GM13976 (cell line): ENCODE measurements at places on chromosomes 4 and X.

- DNase-seq: no peak
Measured at GRCh38 chr4:170884969-170885570, 795.3 kb upstream of the AADAT start.

DNA sequence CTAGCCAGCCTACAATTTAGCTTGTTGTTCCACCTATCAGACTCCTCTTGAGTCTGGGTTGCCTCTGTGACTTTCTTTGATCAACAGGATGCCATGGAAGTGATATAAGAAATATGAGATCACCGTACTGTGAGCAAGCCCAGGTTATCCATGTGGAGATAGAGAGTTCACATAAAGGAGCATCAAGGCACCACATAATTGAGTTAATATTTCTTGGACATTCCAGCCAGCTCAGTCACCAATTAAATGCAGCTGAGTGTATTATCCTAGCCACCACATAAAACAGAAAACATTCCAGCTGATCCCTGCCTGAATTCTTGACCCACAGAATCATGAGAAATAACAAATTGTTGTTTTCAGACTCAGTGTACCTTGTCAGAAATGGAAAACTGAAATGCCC, 253.6 kb downstream of the PPP1R2C start:
- no peak for DNase-seq

DNA sequence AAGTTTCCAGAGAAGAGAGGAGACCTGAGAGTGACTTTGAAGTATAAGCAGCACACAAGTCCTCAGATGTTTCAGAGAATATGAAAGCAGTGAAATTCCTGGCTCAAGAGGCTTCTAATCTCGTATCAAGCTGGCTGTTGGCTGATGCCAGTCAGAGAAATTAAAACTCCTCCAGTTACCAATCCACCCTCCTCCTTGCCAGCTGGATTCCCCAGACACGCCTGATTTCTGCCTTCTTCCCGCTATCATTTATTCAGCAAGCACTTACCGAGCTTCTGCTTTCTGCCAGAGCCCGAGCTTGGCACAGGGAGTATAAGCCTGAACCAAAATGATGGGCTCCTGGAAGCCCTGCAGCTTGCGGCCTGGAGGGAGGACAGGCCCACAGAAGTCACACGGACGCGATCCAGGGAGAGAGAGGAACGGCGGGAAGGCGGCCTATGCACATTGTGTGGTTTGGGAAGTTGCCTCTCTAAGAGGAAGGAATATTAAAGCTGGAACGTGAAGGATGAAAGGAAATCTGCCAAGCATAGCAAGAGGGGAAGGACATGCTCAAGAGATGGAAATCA, 102.4 kb upstream of the TBL1X start:
- no peak for DNase-seq

DNA sequence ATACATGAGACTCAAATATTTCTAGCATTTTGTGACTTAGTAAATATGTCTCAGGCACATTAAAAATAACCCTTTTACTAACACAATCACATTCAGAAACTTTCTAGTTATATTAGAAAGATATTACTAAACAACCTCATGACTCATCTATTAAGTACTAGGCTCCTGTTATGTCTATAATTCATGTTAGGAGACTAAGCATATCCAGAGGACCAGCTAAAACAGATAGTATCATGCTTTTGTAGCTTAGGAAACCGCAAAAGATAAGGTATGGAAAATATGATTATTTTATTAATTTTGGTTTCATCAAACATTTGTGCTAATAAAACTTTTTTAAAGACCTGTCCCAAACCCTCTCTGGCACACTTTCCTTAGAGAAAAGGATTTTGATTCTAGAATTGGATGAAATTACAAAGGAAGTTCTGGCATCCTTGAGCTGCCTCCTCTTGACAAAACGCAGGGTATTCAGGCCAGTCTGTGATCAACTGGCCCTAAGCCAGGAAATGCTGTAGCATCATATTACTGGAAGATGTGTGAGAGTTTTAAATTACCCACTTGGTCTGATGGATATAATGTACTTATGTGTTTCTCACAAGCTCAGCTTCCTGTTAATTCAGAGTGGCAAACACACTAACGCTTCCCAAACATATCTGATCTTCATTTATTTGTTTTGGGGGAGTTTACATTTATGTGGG, 60.4 kb downstream of the NRK start:
- DNase-seq: no peak

DNA sequence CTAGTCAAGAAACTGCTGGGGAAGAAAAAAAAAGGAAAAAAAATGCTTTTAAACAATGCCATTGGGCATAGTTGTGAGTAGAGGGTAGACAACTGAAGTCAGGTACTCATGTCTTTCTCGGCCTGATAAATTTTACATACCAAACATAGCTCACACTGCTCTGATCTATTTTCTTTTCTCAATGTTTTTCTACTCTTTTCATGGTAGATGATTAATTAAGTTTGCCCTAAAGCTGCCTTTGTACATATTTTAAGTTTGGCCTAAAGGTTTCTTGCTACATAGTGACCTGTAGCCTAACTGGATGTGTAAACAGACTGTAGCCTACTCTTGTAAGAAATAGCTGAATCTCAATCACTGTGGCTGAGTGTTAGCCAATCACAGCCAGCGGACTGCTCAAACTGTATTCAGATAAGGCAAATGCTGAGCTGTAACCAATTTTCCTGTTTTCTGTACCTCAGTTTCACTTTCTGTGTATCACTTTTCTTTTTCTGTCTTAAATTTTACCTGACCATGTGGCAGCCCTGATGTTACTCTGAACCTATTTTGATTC, 121.0 kb downstream of the PCDH10 start:
- DNase-seq: no peak

GRCh38 chr4:7766086-7766485, 173.6 kb downstream of the AFAP1 start:
- no peak for DNase-seq

GRCh38 chr4:89357787-89358186, 50.2 kb upstream of the GPRIN3 start:
- no peak for DNase-seq

GRCh38 chr4:6322761-6323566, 53.3 kb downstream of the WFS1 start:
- DNase-seq: no peak

- DNase-seq: peak; percentile 16
Measured at GRCh38 chr4:144647095-144647561, 1.2 kb downstream of the HHIP start.

DNA sequence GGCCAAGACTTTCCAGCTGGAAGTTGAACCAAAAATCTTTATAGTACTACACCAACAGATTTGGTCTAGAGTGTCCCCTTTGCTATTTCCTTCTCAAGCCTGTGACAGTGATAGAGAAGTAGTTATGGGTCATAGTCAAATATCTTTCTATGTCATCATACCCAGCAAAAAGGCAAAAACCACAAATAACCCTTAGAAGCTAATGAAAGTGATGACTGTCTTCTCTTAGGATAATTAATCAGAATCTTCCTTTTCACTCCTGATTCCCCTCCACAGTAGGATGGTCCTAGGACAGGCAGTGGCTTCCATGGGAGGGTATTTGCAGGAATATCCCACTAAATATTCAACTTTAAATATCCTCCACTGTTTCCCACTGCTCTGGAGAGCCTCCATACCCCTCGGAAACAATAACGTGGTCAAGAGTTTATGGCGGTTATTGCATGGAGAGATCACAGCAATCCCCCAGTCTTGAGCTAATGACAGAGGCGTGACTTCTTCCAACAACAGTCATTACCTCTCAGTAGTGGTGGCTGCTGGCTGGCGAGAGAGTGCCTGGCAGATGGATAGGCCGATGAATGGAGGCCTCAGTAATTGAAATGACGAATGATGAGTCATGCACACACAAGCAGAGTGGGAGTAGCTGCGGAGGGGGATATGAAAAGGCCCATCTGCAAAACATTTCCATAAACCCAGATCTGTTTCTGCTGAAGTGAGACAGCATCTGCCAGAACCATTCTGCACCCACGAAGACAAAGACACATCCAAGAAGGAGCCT, 154.9 kb downstream of the STK32B start:
- no peak for DNase-seq

DNA sequence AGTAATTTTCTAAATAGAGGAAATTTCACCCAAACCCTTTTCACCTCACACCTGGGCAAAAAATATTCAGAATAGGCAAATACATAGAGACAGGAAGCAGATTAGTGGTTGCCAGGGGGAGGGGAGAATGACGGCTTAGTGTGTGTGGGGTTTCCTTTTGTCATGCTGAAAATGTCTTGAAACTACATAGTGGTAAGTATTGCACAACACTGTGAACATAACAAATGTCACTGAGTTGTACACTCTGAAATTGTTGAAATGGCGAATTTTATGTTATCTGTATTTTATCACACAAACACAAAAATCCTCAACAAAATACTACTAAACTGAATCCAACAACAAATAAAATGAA, 60.7 kb upstream of the PLAC1 start:
- no peak for DNase-seq

- DNase-seq: peak; percentile 82
Measured at GRCh38 chr4:184347251-184348239, 126.8 kb downstream of the IRF2 start.

DNA sequence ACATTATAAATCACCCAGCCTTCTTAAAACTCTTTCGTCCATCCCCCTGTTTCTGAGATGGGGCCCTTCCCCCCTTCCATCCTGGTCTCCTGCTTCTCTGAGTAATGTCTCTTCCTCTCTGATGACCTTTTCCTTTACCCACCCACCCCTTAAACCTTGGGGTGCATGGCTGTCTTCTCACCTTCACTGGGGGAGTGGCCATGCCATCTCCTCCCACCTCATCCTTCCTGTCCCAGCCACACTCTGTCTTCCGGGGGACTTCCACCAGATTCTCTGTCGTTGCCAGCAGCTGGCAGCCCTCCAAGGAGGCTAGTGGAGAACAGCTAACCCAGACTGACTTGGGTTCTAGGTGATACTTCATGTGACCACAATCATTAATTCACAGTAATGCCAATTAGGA, 83.2 kb upstream of the SCML1 start:
- DNase-seq: no peak

- DNase-seq: no peak
Measured at GRCh38 chrX:54479136-54480111, 16.6 kb downstream of the FGD1 start.

- no peak for DNase-seq
Measured at GRCh38 chr4:21769404-21770147, 179.0 kb downstream of the KCNIP4 start.

DNA sequence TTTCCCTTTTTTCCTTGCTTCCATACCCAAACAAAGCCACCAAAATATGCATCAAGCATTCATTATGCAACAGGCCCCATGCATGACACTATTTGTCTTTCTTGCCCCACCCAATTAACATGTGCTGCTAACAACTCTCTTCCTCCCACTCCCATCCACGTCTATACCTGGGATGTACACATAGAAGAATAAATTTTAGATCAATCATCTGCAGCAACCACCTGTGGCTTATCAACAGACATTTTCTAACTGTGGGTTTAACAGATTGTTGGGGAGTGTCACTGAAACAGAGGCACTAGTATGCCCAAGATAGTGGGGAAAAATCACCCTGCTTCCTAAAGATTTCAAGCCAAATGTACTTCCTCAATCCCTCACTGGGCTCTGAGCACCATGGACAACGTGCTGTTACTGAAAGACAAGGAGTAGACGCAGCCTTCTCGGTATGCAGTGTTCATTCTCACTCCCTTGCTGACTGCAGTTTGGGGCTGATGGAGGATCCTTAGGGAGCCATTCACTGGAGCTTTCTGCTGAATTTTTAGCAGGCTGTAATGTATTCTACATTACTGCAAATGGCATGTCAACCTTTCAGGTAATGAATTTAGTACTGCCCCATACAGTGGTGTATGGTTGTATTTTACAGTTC, 28.4 kb upstream of the TRPC5OS start:
- no peak for DNase-seq

DNA sequence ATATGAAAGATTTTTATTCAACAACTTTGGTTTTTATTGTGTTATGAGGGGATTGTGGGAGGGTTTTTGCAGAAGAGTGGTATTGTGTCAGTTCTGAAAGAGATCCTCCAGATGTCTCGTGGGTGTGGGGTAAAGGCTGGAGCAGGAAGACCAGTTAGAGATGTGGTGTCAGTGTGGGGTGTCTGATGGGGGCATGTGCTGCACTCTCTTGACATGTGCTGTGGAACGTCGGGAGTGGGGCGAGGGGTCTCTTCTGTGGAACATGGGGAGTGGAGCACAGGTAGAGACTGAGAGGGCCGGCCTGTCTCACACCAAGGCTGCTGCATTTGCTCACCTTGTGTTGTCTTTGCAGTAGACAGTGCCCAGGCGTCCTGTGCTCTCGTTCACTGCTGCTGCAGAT, 37.6 kb downstream of the FAM193A start:
- no peak for DNase-seq

DNA sequence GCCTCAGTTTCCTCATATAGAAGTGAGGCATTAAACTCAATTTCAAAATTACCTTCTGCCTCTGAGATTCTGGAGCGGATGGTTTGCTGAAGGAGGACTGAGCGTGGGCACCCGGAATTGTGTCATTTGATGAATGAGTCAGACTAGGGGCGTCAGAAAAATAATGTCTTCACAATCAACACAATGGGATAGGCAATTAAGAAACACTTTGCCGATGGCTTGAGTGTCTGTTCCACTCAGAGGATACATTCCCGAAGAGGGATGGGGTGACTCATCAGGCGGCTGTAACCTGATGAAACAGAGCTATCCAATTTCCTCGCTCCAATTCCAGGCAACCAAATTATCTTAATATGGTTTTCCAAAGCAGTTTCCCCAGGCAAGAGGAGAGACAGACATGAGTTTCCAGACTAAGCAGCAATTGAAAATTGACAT, 1.2 kb upstream of the CHRNA9 start:
- DNase-seq: no peak

GRCh38 chr4:105182211-105182610, 35.5 kb downstream of the TET2 start:
- DNase-seq: no peak

DNA sequence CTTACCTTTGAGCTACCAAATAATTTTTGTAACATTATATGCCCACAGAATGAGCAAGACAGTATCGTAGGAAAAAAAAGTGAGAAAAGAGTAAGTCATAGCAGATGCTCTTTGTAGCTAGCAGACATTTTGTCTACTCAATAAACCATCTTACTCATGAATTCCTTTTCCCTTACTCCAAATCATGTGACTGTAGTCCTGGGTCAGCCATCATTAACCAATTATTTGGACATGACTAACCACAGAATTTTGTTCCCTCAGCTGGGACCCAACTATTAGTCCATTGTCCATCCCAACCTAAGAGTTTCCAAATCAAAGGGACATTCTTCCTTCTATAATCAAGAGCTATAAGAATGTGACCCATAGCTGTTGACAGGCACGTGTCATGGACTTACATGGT, 11.4 kb downstream of the UBE2D3 start:
- no peak for DNase-seq

DNA sequence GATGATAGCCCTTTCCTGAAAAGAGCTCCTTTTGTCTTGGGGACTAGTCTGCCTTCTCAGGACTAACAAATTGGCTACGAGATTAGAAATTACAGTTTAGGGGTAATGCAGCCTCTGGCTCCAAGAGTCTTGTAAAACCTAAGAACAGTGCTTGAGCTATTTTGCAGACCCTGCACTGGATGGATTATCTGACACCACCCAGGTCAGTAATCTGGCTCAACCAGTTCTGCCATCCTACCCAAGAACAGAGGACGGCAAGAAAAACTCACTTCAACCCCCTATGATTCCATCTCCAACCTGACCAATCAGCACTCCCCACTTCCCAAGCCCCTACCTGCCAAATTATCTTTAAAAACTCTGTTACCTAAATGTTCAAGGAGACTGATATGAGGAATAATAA, 225.1 kb downstream of the FAM47A start:
- no peak for DNase-seq

GRCh38 chr4:24544208-24544988, 40.0 kb downstream of the DHX15 start:
- DNase-seq: no peak
